Eye (tissue), 1 donor: ENCODE measurements at places on chromosomes 3 and 15.

DNA sequence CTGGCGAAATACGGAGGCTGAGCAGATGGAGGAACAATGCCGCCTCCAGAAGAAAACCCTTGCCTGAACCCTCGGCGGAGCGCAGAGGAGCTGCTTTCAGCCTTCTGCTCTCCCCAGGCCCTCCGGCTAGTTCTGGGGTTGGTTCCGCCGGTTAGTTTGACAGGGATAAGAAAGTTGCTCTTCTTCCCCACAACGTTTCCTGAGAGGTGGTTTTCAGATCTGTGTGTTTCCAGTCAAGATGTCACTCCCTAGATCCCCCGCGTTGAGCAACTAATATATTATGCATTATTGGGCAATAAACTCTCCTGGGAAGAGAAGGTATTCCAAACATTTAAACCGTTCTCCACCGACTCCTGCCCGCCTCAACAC is 551 bp downstream of the NLGN1 start:
- no peak for DNase-seq

DNA sequence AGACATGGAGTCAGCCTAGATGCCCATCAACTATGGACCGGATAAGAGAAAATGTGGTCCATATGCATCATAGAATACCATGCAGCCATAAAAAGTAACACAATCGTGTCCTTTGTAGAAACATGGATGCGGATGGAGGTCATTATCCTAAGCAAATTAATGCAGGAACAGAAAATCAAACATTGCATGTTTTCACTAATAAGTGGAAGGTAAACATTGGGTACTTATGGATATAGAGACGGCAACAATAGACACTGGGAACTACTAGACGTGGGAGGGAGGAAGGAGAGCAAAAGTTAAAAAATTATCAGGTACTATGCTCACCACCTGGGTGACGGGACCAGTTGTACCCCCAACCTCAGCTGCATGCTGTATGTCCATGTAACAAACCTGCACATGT is 2.5 kb downstream of the PLD1 start:
- DNase-seq, result no peak

DNA sequence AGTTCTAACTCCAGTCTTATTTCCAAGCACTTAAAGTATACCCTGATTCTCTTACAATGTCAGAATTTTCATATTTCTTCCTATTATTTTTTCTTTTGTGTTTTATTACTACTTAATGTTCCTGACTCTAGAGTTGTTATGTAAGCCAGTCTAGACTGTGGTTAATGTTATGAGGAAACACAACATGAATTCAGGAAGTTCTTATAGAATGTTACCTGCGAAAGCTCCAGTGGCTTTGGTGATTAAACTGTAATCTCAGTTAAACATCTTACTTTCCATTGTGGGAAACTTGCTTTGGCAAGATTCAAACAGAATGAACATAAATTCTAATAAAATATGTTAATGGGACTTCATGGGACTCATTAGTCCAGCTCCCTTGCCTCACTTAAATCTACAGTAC is 36.6 kb upstream of the CHL1 start:
- DNase-seq, result no peak

DNA sequence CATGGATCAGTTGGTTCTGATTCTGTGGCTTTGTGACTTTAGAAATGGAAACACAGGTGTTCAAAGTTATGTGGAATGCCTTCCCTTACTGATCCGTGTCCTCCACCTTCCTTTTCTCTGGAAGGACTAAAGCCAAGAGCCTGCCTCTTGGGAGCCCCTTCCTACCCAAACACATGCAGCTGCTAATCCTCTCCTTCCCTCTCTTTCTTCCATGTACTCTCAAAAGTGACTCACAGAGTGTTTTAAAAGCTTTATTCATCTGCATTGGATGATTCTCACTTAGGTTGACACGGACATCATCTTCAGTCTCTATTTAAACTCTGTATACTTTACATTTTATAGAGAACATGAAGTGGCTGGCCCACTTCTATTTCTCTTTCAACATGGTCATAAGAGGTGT is 856.5 kb upstream of the ARPP21 start:
- DNase-seq, result no peak

GRCh38 chr3:136305879-136306278 is 55.7 kb downstream of the PCCB start:
- no peak for DNase-seq

- DNase-seq, result no peak
Measured at GRCh38 chr3:133264920-133265319, 134.9 kb upstream of the BFSP2 start.

GRCh38 chr15:89171136-89172072 is 50.0 kb downstream of the RLBP1 start:
- DNase-seq, result peak; percentile 55

DNA sequence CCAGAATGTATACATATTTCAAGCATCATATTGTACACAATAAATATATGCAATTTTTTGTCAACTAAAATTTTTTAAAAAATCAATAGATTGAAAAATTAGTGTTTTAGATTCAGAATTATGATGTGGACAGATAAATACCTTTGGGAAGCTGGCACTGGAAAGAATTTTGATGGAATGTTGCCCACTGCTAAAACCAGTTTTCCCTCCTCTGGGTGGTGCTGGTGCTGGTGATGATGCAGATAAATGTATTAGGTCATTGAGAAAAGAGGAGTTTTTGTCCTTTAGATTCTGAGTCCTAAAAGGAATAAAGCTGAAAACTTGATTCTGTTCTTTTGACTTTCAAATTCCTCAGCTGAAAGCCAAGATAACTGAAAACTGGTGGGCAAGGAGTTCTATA is 56.0 kb upstream of the SUCLG2 start:
- DNase-seq, result no peak

GRCh38 chr3:48446043-48446424 is 503 bp upstream of the ATRIP start:
- no peak for DNase-seq

DNA sequence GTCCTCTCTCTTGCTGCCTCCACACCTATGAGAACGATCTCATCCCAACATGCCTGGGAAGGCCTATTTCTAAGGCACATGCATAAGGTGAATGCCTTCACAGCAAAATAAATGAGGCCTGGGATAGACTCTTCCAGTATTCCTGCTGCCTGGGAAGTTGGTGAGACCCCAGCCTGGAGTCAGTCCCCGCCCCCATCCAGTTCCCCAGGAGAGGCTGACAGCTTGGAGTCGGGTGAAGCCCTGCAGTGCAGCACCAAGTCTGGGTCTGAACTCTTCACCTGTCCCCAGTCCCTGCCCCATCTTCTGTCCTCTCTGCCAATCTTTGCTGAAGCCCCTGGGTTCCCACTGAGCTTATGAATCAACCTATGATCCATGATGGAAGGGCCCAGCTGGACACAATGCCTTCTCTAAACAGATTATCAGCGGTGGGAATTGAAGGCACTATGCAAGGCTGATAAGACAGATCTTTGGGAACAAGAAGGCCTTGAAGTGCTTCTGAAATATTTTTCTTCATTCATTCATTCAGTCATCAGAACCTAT is 10.2 kb upstream of the APBA2 start:
- DNase-seq, result peak; percentile 46

- no peak for DNase-seq
Measured at GRCh38 chr15:79365765-79366164, 54.9 kb downstream of the TMED3 start.

DNA sequence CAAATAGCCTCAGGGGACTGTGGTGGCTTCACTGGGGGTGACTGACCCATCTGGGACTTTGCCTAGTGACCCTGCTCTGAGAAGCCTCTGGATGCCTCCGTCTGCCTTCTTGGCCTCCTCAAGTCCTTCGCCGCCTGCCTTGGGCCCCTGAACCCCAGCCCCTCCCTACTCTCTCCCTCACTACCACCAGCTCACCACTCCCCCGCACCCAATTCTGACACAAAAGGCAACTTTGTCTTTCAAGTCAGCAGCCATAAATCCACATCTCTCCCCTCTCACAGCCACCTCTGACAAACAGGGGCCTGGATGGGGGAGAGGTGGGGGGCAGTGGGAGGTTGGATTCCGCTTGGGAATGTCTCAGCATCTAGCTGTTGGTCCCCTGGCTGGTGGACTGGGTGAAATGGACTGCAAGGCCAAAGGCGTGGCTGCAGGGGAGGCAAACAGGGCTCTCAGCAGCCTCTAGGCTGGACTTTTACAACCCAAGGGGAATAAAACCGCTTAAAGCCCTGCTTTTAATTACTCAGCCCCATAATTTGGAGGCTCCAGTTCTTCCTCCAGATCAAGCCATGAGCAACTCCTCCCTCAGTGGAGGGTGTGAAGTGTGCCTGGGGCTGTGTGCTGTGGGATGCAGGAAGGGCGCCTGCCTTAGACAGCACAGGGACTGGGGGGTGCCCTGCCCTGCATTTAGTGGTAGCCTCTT is 33.4 kb downstream of the IGDCC3 start:
- DNase-seq, result no peak

GRCh38 chr3:119555309-119555735 is 4.1 kb downstream of the CD80 start:
- DNase-seq, result no peak

- no peak for DNase-seq
Measured at GRCh38 chr15:41932511-41933289, 38.8 kb upstream of the SPTBN5 start.

GRCh38 chr15:49293941-49294340 is 123.9 kb downstream of the GALK2 start:
- no peak for DNase-seq

DNA sequence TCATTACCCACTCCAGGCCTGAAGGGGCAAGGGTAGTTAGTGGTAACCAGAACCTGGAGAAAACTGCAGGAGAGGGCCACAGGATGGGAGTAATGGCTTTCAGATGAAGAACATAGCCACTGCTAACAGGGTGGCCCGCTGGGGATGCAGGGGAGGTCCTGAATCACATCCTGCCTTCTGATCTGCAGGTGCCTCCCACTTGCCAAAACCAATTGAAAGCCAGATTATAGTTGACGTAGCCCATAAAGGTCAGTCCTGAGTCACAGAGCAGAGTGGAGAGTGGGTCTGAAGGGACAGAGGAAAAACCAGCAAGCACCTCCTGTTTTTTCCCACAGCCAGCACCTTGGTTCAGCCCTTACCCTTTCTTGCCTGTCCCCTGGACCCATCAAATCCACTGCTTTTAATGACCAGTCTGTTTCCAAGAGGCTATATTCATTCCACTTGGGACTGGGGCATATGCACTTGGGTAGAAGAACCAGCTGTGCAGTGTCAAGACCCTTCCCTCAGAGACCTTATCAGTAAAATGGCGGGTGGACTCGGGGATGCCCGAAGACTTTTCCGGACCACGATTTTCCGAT is 646 bp upstream of the SLC35G2 start:
- no peak for DNase-seq

GRCh38 chr3:108234387-108234957 is 12.2 kb upstream of the IFT57 start:
- no peak for DNase-seq

DNA sequence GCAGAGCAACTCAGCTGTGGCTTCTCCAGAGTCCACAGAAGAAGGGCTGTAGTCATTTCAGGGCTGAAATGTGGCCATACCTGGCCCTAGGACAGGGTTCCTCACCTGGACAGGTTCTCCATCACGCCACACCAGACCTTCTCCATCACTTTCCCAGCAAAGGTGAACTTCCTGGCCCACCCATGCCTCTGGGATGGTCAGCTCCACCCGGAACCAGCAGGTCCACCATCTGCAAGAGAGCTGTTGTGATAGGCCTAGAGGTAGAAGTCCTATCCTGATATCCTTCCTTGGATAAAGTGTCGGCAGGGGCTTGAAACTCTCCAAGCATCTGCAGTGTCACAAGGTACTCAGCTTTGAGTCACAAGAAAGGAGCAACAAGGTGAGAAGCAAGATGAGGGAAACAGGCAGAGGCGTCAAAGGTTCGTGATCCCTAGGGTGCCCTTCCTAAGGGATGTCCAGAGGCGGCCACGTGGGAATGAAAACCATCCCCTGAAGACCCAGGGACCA is 948 bp downstream of the MAN2C1 start:
- DNase-seq, result no peak

DNA sequence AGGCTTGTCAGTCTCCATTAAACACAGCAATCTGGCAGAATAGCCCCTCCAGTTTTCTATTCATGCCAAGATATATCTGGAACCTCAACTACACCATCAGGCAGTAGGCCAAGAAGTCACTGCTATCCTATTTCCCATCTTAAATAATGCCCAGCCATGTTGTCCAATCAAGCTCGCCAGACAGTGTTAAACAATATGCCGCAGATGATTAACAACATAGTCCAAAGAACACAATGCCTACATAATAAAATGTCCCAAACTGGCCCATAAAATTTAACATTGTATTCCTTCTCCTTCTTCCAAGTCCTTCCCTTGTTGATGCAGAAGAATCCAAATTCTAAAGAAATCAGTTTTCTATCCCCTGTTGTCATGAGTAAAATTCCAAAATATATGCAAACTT is 427.4 kb upstream of the PPP2R3A start:
- no peak for DNase-seq

GRCh38 chr3:72847751-72848702 is at the start of gene SHQ1:
TSS of gene SHQ1 (minus strand) at chr3:72848445. CDS start at chr3:72848340, 105 bp downstream.
- DNase-seq, result peak; percentile 98

GRCh38 chr3:72907131-72907711 is 19.4 kb downstream of the GXYLT2 start:
- DNase-seq, result peak; percentile 84

DNA sequence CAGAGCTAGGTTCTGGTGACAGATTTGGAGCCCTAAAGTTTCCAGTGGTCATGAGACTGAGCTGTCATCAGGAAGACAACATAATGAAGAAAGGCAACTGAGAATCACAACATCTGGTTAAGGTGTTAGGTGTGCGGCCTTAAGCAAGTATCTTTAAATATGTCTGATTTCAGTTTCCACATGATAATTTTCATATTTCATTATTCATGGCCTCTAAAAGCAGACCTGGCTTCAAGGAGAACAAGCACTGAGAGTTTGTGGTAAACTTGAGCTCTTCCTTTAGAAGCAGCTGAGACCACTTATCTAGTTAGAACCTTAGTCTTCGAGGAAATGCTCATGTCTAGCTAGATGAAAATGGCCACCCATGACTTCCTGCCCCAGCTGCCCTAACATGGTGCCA is 25.7 kb upstream of the MYLK start:
- no peak for DNase-seq

- DNase-seq, result no peak
Measured at GRCh38 chr3:103968131-103968530, 1398.6 kb upstream of the ALCAM start.

GRCh38 chr15:40108061-40108854 is 421 bp downstream of the BMF start:
- DNase-seq, result peak; percentile 73

- peak; percentile 83 for DNase-seq
Measured at GRCh38 chr3:117282566-117282965, 573.0 kb downstream of the TUSC7 start.

- DNase-seq, result no peak
Measured at GRCh38 chr15:51936105-51936478, 35.5 kb downstream of the LEO1 start.

GRCh38 chr3:119810018-119810435 is 28.1 kb downstream of the NR1I2 start:
- peak; percentile 64 for DNase-seq

DNA sequence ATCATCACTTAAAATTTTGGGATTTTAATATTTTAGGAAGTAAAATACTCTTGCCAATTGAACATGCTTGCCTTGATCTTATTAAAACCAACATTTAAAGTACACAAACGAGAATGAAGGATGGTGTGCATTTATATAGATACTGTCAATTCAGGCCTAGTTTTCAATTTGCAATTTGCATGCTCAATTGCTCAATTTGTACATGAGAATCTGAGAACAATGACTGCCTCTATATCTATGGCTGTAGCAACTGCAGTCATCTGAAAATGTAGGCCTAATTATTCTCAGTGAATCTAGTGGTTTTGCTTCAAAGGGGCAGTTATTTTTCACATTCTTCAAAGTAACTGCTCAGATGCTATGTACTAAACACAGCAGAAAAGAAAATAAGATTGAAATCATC is 18.8 kb downstream of the ZBBX start:
- peak; percentile 56 for DNase-seq
